Stimulated activated CD4-positive, alpha-beta T cell treated with anti-CD3 and anti-CD28 coated beads, Interleukin-1b, Interleukin-23, amount 100 ng/mL, for 48 hours (primary cell): ENCODE measurements at places on chromosomes 12 and 14.

DNA sequence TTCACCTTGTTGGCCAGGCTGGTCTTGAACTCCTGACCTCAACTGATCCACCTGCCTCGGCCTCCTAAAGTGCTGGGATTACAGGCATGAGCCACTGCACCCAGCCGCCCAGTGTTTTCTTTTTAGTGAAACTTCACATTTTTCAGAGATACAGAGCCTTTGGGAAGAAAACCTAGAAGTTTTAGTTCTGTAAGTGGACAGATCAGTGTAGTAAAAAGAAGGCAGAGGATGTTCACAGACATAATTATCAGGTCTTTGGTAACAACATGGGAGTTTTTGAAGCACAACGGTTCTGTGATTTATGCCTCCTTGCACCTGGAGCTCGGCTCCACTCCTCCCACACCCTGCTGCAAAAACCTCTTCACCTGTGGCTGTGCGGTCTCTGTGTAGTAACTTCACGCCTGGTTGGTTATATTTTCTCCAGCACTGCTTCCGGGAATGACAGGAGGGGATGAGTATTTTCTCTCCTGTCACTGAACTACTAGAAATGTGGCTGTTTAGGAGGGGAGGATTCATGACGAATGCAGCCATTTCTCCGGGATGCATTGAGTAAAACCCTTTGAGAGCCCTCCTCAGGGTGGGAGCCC lies 67.0 kb downstream of the ARF6 start:
- peak; percentile 35 for DNase-seq

- DNase-seq = no peak
These were observed 34.1 kb upstream of the TDRD9 start for GRCh38 chr14:103894034-103894722.

GRCh38 chr12:113770389-113770865 lies 195.7 kb downstream of the RBM19 start:
- DNase-seq = no peak

DNA sequence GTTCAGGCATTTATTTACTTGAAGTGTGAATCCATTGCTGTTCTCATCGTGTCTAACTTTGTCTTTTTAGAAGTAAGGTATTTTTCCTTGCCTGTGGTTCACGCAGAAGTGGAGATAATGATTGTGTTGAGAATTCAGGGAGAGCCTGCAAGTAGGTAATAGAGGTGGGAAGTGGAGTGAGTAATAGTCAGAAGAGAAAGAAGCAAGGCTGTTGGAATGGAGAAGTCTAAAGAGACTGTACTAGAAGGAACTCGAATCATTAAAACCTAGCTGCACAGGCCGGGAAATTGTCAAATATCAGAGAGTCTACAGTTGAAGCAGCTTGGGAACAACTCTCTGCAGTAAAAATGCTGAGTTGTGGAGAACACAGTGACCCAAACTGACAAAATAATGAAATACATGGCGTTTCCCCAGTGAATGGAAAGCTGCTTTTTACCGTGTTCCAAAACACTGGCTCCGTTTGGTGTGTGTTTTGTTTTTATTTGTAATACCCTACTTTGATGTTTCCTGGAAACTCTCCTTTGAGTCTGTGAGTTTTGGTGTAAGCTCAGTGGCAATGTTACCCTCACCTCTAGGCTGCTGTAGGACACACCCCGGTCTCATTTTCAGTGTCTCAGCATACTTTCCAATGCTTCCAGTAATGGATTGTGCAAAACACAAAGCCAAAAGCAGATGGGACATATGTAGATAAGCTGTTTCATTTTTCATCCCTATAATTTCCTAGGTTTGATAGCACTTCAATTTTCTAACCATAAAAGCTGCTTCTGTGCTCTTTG lies 146.6 kb downstream of the CRADD start:
- no peak for DNase-seq

DNA sequence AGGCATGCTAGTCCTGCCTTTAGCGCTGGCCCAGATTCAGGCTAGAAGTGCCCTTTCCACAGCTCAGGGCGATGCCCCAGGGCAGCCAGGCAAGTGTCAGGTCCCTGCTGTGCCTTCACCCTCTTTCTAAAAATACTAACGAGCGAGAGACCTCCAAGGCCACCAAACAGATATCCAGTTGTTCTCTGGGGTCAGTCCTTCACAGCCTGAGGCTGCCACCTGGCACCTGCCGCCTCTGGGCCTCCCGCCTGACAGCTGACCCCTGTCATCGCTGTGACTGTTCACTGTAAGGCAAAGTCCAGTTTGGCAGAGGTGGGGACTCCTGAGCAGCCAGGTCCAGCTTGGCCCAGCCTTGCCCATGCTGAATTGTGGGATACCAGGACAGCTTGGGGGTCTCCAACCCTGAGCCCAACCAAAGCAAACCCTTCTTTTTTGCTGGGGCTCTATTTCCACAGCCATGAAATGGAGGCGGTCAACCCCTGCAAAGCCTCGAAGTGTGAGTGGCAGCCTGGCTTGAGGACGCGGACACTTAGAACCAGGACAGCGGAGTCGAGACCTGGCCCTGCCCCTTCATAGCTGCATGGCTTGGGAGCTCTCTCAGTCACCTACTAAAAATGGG lies 79.9 kb downstream of the NINJ2 start:
- no peak for DNase-seq

DNA sequence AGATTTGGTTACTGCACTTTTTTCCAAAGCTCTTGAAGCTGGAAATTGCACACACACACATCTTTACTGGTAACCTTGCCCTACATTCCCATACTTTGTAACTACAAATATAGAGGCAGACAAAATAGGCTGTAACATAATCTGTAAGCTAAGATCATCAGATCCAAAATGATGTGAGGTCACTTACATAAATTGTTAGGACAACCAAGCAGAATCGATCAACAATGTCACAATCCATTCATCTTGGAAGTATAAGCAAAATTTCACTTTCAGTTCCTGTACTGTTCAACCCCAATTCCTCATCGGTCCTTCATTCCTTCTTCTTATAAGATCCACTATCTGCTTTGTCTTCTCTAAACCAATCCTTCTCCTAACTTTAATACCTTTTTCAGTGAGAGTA lies 72.6 kb downstream of the EPS8 start:
- DNase-seq = no peak

DNA sequence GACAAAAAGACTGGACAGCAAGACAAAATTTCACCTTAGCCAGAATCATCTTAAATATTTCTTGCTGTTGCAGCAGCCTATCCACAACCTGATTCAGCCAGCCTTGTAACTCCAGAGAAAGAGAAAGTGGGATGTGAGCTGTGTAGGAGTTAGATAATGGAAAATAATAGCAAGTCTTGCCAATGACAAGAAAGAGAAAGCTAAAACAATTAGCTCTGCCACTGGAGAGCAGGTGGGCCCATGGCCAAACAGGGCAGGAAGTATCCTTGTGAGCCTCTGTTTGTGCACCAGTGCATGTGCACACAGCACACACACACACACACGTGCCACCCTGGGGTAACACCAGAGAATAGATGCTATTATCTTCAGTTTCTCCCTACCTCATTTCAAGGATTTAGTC lies 106.0 kb upstream of the CCDC196 start:
- no peak for DNase-seq

DNA sequence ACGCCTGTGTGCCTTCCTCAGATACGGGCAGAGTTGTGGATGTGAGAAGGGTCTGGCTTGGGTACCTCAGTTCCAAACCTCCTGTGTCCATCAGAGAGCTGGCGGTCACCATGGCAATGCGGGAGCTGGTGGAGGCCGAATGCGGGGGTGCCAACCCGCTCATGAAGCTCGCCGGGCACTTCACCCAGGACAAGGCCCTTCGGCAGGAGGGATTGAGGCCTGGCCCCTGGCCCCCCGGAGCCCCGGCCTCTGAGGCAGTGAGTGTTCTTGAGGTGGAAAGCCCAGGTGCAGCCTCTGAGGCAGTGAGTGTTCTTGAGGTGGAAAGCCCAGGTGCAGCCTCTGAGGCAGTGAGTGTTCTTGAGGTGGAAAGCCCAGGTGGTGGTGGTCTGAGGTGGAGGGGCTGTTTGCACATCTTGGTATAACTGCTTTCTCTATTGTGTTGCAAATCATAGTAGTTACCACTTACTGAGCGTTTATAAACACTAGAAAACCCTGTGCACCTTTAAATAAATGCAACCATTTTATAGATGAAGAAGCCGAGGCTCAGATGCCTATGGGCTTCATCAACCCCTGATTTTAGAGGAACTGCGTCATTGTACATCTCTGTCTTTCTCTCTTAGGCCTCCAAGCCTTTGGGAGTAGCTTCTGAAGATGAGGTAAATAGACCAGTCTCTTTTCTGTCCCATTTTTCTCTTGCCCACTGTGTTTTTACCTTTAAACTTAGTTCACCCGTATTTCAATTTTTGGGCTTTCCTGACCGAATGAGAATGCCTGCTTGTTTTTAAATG lies 976 bp downstream of the PEX5 start:
- no peak for DNase-seq

DNA sequence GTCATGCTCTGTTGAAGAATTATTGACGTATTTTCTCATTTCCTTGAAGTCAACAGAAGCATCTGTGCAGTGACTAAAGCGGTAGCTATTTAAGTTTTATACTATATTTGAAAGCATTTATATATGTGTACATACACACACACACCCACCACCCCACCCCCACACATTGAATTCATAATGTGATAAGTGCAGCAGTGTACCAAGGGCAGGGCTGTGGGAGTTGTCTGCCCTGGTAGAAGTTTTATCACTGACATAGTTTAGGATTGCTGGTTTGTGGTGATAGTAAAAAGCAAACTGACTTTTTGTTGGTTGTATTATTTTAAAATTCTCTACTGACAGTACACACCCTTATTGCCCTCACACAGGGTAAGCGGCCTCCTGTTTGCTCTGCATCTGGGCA lies 39.1 kb downstream of the GAS2L3 start:
- DNase-seq = no peak

- DNase-seq = no peak
These were observed 149.7 kb downstream of the TTC7B start for GRCh38 chr14:90666571-90666970.

DNA sequence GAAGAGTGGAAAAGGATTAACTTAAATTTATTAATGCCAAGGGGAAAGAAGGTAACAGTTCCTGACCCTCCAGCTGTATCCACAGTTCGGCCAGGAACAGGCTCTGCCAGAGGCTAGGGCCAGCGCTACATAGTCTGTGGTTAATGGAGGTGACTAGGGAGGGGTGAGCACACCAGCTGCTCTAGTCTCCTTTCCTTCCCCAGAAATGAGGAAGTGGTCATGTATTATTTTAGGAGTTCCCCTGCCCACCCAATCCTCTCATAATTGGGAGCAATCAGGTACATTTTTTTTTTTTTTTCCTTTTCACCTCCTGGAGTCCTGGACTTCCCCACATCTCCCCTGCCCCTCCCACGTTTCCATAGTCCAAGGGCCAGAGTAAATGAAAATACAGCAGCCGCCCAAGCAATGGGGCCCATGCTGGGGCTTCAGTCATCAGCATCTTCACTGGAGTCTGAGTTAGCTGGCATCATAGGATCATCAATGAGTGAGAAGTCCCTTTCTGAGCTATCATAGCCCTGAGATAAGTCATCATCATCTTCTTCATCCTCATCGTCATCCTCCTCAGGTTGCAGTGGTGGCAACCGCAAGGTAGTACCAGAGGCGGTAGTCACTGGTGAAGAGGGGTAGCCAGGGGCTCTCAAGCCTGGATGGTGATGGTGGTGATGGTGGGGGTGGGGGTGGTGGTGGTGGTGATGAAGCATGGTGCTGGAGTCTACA lies 1.5 kb upstream of the SUPT16H start:
- peak; percentile 24 for DNase-seq

DNA sequence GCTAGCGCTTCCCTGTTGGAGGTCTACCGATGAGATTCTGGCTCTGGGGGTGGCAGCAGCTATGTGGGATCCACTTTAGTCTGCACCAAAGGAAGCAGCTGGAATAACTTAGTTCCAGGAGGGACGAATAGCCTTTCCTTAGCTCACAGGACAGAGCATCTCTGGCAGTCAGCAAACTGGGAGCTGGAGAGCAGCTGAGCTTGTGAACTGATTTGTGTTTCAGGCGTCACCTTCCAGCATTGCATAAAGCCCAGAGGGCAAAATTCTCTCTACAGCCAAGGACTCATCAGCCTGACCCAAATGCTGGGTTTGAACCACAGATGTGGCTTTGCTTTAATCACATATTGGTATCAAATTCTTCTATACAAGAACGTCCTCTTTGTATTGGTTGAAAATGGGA lies 81.9 kb upstream of the PELI2 start:
- DNase-seq = no peak

GRCh38 chr12:26278666-26279065 lies 83.3 kb downstream of the SSPN start:
- no peak for DNase-seq

DNA sequence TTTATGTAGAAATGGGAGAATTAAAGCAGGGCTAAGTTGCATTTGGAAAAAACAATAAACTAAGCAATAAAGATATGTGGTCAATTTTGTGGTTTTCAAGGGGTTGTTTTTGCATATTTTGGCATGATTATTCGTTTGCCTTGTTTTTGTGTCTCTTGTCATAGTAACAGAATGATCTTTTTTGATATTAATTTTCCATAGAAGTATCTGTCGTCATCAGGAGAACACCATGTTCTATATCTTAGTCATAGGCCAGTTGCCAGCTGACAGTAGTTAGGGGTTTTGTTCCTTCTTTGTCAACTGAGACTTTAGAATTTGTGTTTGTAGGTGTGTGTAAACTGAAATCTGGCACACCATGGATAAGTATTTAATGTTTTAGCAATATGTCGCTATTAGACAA lies 1354.8 kb downstream of the LRFN5 start:
- no peak for DNase-seq

- DNase-seq = no peak
These were observed 87.1 kb downstream of the GPR135 start for GRCh38 chr14:59377991-59378601.

- peak; percentile 100 for DNase-seq
These were observed at the start of the genes GPR137C and TXNDC16 for GRCh38 chr14:52552063-52552988. Gene GPR137C (plus strand): TSS chr14:52552836. CDS start chr14:52553148, 312 bp downstream. Gene TXNDC16 (minus strand): TSS chr14:52552505. CDS start chr14:52543557, 8,948 bp downstream.

DNA sequence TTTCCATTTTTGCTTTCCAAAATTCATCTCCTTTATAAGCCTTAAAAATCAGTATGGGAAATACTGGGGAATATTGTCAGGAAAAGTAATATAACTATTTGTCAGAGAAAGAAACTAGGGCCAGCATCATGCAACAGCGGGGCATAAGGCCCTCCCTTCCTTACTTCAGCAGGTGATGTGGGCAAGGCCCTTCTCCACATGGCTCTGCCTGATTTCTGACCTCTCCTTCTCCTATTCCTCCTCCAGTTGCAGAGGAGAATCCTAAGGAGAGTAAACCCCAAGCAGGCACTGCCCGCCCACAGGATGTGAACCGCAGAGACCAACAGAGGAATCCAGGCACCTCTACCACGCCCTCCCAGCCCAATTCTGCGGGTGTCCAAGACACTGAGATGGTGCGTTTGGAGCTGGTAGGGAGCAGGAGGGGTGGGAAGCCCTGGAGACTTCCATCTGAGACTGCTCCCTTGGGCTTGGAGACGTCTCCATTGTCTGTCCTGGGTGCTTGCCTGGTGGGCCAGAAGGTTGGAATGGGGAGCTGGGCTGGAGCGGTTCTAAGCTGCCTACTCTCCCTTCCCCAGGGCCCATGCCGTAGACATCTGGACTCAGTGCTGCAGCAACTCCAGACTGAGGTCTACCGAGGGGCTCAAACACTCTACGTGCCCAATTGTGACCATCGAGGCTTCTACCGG lies 2.7 kb upstream of the SOAT2 start:
- DNase-seq = no peak

- peak; percentile 5 for DNase-seq
These were observed 121.3 kb downstream of the SAMD4A start for GRCh38 chr14:54688229-54688628.
